ENCODE measurements at places on chromosomes 2 and 18.

GRCh38 chr2:232245111-232245510 is 133.4 kb upstream of the ALPP start:
- no peak for DNase-seq

DNA sequence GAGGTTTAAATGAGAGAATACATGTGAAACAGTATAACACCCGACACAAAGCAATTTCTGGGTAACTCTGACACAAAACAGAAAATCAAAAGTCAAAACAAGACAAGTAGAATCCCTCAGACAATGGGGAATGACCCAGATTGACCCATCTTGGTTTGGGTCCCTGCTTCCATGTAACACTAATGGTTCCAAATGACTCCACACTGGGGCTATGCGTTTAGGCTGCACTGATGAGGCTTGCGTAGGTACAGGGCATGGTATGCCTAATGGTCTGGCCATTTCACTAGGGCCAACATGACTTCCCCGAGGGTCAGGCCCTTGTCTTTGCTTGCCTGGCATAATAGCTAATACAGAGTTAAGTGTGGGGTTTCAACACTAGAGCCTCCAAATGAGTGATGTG is 27.2 kb upstream of the NFE2L2 start:
- DNase-seq: no peak

GRCh38 chr18:3075491-3075890 is 62.5 kb upstream of the LPIN2 start:
- DNase-seq: no peak

DNA sequence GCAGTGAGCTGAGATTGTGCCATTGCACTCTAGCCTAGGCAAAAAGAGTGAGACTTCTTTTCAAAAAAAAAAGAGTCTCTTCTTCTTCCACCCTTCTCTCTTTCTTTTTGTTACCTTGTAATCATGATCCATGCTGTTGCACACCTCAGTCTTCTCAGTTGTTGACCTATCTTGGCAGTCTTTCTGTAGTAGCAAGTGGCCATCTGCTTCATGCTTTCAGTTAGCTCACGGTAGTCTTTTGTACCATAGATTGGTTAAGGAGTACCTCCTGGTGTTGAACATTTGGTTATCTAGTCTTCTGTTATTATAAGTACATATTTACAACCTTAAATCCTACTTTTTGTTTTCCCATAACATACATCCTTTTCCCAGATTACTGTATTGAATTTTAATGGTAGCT is 3.1 kb downstream of the GORASP2 start:
- DNase-seq: no peak
